ENCODE measurements at places on chromosomes 1 and 21.

DNA sequence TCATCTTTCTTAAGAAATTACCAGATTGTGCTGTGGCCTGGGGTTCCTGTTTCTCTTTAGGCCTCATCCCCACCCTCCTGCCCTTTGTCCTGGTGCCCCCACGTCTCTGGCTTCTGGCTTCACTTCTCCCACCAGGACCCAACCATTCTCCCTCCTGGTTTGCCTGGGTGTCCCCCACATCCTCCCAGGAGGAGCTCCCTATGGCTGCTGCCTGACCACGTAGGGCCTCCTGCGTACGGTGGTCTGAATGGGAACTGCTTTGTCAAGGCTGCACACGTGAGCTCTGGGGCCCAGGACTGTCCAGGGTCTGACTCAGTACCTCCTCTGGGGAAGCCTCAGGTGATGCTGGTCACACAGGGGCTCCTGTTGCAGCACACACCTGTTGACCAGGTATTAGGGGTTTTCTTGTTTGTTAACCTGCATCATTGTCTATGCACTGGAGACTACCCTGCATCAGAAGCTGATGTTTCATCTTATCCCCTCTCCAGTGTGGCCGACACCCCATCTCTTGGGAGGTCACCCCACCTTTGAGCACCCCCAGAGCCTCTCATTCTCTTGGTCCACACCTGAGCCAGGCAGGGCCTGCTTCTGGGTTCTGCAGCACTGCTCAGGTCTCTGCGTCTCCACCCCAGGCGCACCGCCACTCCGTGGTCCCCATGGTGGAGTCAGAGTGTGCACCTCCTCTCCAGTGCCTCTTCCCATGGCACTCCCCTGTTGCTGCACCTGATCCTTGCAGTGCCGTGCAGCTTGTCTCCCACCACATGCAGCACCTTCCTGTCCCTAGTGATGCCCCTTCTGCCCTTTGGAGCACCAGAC, 65.8 kb downstream of the S100B start:
- DNase-seq: no peak

DNA sequence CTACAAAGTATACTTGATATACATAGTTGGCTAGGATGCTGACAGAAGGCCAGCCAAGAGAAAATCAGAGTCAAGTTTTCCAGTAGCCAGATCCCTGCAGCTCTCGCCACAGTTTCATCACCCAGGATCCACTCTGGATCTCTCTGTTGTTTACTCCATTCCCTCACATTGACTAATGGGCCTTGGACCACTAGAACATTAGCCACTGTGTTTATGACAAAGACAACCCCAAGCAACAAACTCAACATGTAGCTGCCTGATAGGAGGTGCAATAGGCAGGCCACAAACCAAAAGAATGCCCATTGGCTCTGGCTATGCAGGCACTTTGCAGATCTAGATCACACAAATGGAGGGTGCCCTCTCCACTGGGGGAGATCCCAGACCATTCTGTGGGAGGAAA, 44.2 kb downstream of the ARHGEF11 start:
- DNase-seq: no peak

DNA sequence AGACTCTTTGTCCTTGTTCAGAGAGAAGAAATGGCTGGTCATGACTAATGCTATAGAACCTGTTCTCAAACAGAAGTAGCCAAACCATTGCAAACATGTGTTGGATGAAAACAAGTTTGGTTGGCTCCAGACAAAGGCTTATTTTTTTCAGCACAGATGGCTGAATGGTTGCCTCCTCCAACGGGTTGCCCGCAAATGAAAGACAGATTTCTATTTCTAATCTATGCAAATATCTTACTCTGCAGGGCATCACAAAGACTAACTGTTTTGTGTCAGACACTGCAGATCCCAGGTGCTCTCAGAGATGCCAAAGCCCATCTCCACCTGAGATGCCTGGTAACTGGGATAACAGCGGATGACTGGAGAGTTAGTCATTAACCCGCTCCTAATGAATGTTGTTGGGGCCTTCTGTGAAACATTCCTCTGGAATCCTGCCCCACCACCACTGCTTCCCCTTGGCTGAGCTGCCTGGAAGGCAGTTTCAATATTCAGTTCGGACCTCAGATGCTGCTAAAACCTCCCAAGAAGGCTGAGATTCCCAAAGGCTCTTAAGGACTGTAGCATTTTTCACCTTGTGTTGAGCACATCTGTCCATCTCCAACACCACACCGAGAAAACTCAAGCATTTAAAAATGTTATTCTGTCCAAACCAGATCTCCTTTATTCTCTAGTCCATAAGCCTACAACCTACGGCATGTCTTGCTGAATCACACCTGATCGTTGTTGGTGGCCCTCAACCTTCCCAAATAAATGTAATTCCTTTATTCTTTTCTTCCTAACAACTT, 104.4 kb downstream of the PTPN14 start:
- DNase-seq: no peak

GRCh38 chr1:226185141-226186036, 1.2 kb downstream of the ACBD3 start:
- DNase-seq: no peak

GRCh38 chr1:172244865-172245264, 175.6 kb upstream of the C1orf105 start:
- no peak for DNase-seq

- no peak for DNase-seq
These were observed 121.7 kb upstream of the KIAA0040 start for GRCh38 chr1:175314300-175314699.

DNA sequence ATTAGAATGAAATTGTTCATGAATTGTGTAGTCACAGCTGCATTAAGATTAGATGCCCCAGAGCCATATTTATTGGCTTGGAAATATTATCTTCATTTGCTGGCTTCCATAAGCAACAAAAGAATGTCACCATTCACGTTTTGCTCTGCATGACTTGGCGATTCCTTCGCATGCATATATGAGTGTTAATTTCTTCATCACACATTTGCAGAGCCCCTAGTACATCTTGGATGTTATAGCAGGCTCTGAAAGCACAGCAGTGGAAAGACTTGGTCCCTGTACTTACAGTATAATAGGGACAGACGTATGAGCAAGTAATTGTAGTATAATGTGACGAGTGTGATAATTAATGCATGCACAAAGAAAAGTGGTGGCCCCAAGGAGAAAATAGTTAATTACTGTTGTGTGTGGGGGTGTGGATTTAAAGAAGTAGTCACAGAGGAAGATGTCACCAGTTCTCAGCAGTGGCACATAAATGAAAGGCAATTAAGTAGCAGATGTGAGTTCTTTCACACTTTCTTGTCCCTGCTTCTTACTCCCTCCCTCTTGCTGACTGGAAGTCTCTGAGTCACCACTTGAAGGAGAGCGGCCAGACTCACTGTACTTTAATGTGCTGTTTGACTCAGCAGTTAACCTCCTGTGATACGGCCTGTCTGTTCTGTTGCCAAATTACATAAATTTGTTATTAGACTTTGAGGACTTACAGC, 21.0 kb downstream of the S100A10 start:
- no peak for DNase-seq

DNA sequence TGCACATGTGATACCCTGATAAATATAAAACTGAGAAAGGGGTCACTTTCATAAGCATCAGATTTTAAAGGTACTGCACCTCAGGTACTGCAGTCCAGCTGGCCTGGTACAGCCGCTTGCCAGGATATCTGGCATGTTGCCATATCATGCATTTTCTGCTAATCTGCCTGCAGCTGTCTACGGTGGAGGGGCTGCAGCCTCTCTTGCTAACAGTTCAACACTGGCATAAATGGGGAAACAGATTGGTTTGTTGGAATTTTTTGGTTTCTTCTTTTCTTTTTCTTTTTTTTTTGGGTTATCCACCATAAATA, 71.5 kb downstream of the MIS18A start:
- DNase-seq: no peak
